ENCODE measurements at places on chromosomes 5 and 9.

DNA sequence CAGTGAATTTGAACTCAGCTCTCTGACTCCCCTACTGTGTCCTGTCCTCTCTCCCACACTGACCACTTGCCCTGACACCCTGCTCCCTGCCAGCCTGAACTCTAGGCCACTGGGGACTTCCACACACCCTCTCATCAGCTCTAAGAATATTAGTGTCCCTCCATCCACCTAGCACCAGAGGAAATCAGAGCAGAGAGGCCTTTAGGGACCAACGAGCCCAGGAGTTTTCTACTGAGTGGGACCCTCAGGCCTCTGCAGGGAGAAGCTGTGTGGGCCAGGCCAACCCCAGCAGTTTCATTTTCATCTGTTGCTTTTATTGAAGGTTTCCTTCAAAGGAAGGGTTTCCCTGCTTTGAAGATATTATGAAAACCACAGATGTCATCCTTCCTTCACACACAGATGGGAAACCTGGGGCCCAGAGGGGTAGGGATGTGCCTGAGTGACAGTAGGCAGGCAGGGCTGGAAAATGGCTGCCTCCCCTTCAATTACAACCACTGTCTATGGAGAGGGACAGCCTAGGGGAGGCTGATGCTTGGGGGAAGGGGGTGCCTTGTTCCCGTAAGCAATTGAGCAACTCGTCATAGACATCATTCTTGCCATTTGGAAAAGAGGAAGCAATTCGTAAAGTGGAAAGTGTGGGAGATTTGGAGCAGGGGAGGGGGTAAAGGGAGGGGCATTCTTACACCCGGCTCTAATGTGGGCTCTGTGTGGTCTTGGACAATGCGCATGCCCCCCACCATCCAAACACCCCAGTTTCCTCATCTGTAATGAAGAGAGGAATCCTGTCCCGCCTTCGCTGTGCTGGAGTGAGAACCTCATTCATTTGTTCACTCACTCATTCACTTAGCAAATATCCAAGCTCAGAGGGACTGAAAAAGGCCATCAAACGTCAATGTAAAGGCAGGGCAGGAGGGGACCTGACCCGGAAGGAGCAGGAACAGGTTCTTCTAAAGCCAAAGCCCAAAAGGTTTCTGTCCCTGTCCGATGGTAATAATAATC, 3.9 kb downstream of the GLIPR2 start:
- peak; percentile 37 for DNase-seq

- no peak for DNase-seq
Observed at GRCh38 chr9:128106181-128106939, 21.2 kb downstream of the PTGES2 start.

GRCh38 chr5:17005107-17005828, 69.2 kb upstream of the MYO10 start:
- DNase-seq: no peak

- no peak for DNase-seq
Observed at GRCh38 chr9:7315746-7316145, 483.8 kb downstream of the DMAC1 start.

DNA sequence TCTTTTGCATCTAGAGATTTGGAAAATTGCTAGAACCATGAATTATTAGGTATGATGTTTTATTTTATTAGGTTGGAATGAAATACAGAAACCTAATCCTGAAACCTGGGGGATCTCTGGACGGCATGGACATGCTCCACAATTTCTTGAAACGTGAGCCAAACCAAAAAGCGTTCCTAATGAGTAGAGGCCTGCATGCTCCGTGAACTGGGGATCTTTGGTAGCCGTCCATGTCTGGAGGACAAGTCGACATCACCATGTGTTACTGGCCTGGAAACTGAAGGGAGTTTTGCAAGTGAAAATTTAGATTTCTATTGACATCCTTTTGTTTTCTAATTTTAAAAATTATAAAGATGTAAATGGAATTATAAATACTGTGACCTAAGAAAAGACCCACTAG, 100.7 kb downstream of the NLN start:
- no peak for DNase-seq

Measured in stomach (tissue), 19 donors.